ENCODE measurements at places on chromosomes 1 and 21. TPM values are rescaled to one million over a fixed set of nuclear protein-coding genes. Genes with fewer than 3 reads are reported as not detected.

DNA sequence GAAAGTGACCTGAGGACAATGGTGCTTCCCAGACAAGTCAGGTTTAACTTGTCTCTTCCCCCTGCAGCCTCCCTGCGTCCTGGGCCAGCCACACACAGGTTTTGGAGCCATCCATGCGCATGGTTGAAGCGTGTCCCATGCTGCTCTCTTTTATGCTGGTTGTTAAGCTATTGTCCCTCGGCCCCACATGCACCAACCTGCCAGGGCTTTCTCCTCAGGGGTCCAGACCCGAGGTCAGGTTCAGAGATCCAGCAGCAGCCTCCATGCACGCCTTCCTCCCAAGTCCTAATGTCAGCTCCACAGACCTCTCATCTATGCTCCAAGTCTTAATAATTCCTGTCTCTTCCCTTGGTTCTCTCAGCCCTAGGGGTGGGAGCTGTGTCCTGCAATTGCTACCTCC lies 1.6 kb downstream of the ABCA4 start:
- H3K4me1 ChIP-seq, result no peaks in the 10 kb centered on the region
- H3K27me3 ChIP-seq, result no peaks in the 10 kb centered on the region
- DNase-seq, result no peak
- no peaks in the 10 kb centered on the region for H3K36me3 ChIP-seq
- H3K27ac ChIP-seq, result no peak overlapping the region

DNA sequence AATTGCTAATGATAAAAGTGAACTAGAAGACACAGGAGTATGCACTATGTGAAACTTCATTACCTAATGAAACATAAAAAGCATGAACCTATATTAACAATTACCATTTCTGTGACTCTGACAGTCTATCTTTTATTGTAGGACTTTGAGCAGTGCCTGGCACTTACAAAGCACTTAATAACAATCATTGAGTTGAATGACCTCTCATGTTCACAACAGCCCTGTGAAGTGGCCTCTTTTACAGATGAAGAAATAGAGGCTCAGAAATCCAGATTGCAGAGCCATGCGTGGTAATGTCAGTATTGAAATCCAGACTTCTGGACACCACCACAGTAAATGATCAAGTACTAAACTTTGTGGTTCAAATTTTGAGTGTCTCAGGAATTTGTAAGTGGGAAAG lies 326.4 kb downstream of the NTNG1 start:
- no peaks in the 10 kb centered on the region for H3K36me3 ChIP-seq
- no peak for DNase-seq
- no peak overlapping the region for H3K27ac ChIP-seq
- H3K4me3 ChIP-seq, result no peak overlapping the region
- no peaks in the 10 kb centered on the region for H3K27me3 ChIP-seq

DNA sequence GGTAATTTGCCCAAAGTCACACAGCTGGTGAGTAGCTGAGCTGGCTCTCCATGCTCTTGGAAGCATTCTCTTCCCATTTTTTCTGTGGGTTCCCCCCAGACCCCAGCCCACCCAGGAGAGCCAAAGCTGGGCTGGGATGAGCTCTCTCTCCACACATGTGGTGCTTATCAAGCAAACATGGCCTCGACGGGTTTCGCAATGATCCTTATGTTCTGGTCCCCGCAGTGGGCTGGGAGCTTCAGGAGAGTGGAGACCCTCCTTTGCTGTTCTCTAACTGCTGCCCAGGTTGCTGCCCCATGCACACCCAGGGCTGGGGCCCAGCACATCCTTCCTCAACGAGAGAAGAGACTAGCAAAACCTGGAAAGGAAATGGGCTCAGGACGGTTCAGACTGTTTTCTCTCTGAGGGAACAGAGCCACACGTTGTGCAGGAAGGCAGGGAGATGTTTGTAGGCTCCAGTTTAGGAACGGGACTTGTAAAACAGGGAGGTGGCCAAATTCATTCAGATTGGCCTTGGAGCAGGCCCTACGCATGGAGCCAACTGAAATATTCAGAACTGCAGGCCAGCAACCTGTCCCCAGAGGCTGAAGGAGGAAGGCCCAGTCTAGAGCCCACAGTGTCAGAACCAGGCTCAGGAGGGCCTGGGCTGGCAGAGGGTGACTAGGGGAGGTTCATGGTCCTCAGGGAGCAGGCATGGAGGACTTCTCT lies 27.2 kb upstream of the CSF1 start:
- H3K27me3 ChIP-seq, result no peaks in the 10 kb centered on the region
- DNase-seq, result no peak
- H3K4me1 ChIP-seq, result no peaks in the 10 kb centered on the region
- no peaks in the 10 kb centered on the region for H3K36me3 ChIP-seq
- H3K4me3 ChIP-seq, result no peak overlapping the region
- no peak overlapping the region for H3K27ac ChIP-seq

GRCh38 chr1:230230273-230230672 lies 163.2 kb downstream of the GALNT2 start:
- H3K27ac ChIP-seq, result no peak overlapping the region
- H3K4me1 ChIP-seq, result no peaks in the 10 kb centered on the region
- DNase-seq, result no peak
- H3K4me3 ChIP-seq, result no peak overlapping the region
- H3K27me3 ChIP-seq, result no peaks in the 10 kb centered on the region

DNA sequence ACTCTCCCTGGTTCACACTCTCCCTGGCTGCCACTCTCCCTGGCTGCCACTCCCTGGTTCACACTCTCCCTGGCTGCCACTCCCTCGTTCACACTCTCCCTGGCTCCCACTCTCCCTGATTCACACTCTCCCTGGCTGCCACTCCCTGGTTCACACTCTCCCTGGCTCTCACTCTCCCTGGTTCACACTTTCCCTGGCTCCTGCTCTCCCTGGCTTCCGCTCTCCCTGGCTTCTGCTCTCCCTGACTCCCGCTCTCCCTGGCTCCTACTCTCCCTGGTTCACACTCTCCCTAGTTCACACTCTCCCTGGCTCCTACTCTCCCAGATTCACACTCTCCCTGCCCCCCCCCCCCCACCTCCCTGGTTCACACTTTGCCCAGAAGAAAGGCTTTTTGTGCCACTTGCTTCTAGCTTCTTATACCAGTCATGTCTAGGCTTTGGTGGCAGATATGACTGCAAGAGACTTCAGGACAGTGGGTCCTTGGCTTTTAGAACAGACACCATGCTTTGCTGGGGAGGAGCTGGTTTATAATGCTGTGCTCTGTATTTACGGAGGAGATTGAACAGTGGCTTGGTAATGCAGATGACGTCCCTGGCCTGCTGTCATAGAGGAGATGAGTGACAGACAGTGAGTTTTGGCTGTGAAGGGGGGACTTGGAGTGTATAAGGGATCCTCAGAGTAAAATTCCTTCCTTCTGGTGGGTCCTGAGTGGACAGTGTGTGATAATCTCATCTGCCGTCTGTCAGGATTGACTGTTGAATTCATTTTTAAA lies 17.0 kb downstream of the COQ8A start:
- no peaks in the 10 kb centered on the region for H3K36me3 ChIP-seq
- H3K4me3 ChIP-seq, result no peak overlapping the region

GRCh38 chr21:43812139-43812821 lies 22.9 kb downstream of the RRP1 start:
- H3K36me3 ChIP-seq, result no peaks in the 10 kb centered on the region
- H3K27me3 ChIP-seq, result no peaks in the 10 kb centered on the region
- no peak overlapping the region for H3K27ac ChIP-seq

DNA sequence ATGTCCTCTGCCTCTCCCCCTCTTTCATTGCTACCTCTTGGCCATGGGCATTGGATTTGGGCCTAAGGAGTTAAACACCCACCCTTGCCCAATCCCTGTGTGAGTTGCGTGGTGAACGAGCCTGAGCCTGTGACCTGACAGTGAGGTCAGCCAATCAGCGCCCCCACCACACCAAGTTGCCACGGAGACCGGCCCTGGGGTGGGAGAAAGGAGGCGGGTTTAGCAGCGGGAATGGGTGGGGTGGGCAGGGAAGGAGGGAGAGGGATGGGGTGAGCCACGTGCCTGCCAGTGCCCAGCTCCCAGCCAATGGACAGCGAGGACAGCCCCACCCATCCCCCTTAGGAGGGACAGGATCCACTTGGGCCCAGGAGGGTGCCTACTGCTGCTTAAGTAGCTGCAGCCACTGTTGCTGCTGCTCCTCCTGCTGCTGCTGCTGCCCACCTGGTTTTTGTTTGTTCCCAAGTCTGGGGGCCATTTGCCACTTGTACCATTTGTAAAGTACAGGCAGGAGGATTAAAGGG lies 9.5 kb downstream of the ZBTB7B start:
- peaks cover 90% of the 10 kb centered on the region for H3K4me1 ChIP-seq
- H3K36me3 ChIP-seq, result peaks cover 12% of the 10 kb centered on the region
- no peaks in the 10 kb centered on the region for H3K27me3 ChIP-seq
- H3K27ac ChIP-seq, result no peak overlapping the region
- peak overlapping the region; percentile 51 for H3K4me3 ChIP-seq
- DNase-seq, result no peak

DNA sequence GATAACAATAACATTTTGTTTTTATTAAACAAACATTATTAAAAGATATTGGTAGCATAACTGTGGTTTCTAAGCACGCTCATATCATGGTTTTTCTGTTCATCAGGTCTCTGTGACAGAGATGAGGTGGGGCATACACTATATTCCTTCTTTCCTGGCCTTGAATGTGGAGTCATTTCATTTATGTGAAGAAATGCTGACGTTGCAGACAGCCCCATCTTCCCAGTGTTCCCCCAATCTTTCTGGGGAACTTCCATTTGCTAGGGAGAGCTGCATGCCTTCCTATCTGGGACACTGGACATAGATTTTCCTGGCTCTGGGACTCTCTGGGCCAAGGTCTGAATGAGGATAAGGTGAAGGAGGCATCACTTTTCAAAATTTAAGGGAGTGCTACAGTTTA lies 30.4 kb downstream of the PIGM start:
- H3K4me1 ChIP-seq, result no peaks in the 10 kb centered on the region
- no peaks in the 10 kb centered on the region for H3K27me3 ChIP-seq
- no peak overlapping the region for H3K4me3 ChIP-seq
- no peaks in the 10 kb centered on the region for H3K36me3 ChIP-seq

DNA sequence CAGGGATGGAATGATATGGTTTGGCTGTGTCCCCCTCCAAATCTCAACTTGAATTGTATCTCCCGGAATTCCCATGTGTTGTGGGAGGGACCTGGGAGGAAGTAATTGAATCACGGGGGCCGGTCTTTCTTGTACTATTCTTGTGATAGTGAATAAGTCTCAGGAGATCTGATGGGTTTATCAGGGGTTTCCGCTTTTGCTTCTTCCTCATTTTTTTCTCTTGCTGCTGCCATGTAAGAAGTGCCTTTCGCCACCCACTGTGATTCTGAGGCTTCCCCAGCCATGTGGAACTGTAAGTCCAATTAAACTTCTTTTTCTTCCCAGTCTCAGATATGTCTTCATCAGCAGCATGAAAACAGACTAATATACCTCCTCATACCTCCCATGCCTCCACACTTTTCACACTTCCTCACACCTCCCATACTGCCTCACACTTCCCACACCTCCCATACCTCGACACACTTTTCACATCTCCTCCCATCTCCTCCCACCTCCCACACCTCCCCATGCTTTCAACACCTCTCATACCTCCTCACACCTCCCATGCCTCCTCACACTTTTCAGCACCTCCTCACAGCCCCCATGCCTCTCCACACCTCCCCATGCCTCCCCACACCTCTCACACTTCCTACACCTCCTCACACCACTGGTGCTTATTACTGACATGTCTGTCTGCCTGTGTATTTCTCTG lies 21.3 kb downstream of the GPR137B start:
- no peak overlapping the region for H3K27ac ChIP-seq
- H3K4me1 ChIP-seq, result peaks cover 8% of the 10 kb centered on the region
- H3K27me3 ChIP-seq, result no peaks in the 10 kb centered on the region
- no peak overlapping the region for H3K4me3 ChIP-seq
- DNase-seq, result no peak
- H3K36me3 ChIP-seq, result no peaks in the 10 kb centered on the region

- H3K36me3 ChIP-seq, result no peaks in the 10 kb centered on the region
- H3K27me3 ChIP-seq, result no peaks in the 10 kb centered on the region
- H3K4me3 ChIP-seq, result no peak overlapping the region
- no peaks in the 10 kb centered on the region for H3K4me1 ChIP-seq
Observed at GRCh38 chr1:94593611-94594010, 52.1 kb upstream of the F3 start.

DNA sequence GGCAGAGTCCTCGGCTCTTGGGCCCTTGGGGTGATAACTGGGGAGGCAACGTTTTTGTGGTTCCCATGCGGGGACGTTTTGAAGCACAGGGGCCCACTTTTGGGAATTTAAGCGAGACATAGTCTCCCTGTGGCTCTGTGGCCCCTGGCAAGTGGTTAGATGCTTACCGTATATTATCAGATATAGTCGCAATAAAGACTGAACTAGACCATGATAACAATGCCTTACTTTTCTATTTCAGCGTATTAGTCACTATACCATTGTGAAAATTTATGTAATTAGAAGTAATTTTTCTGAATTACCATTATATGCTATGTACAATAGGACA lies 538 bp upstream of the RCAN1 start:
- peaks cover 14% of the 10 kb centered on the region for H3K4me1 ChIP-seq
- H3K4me3 ChIP-seq, result peak overlapping the region; percentile 81
- no peak for DNase-seq
- H3K27me3 ChIP-seq, result peaks cover 3% of the 10 kb centered on the region
- no peaks in the 10 kb centered on the region for H3K36me3 ChIP-seq
- H3K27ac ChIP-seq, result peak overlapping the region; percentile 51

- no peak for DNase-seq
- H3K4me3 ChIP-seq, result no peak overlapping the region
- no peaks in the 10 kb centered on the region for H3K4me1 ChIP-seq
Observed at GRCh38 chr1:209038735-209039134, 544.8 kb upstream of the CAMK1G start.

DNA sequence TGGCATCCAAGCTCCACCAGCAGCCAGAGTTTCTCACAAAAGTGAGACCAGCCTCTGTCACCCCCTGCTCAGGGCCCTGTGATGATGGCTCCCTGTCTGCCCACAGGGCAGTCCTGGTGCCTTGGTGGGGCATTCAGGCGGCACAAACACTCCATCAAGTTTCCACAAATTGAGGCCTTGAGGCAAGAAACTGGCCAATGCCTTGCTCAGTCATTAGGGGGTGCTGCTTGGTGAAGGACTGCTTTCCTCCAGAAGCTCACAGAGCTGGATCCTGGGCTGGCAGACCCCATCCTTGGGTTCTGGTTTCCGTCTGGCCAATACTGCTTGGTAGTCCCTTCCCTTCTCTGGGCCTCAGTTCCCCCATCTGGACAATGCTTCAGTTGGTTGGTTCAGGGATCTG lies 12.5 kb upstream of the AHDC1 start:
- peaks cover 65% of the 10 kb centered on the region for H3K4me1 ChIP-seq
- no peak for DNase-seq
- H3K27me3 ChIP-seq, result no peaks in the 10 kb centered on the region
- H3K36me3 ChIP-seq, result no peaks in the 10 kb centered on the region

The UQCRH gene
- polyA plus RNA-seq, result 278 TPM

The FHL3 gene
- 19.7 TPM for polyA plus RNA-seq

The PDE4DIP gene
- polyA plus RNA-seq, result 18.1 TPM

The SLC37A1 gene
- polyA plus RNA-seq, result 6.5 TPM

The SHE gene
- not detected for polyA plus RNA-seq

The NRIP1 gene
- polyA plus RNA-seq, result 37.6 TPM

The C8A gene
- polyA plus RNA-seq, result not detected

The TLR5 gene
- polyA plus RNA-seq, result 0.71 TPM

The ABCG1 gene
- 15.7 TPM for polyA plus RNA-seq

The DISP3 gene
- 0.46 TPM for polyA plus RNA-seq

The BRDT gene
- polyA plus RNA-seq, result not detected

Data from CD8-positive, alpha-beta memory T cell (primary cell).